ENCODE measurements at places on chromosomes 13 and 19.

DNA sequence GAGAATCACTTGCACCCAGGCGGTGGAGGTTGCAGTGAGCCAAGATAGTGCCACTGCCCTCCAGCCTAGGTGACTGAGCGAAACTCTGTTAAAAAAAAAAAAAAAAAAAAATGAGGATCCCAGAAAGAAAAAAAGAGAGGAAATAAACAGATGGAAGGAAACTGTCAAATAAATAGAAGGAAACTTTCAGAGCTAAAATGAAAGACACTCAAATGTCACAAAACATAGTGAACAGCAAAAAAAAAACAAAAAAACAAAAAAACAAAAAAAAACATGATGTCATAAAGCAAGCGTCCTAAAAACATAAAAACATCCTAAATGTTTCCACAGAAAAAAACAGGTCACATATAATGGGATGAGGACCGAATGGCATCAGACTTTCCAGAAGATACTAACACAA, 15.0 kb downstream of the MLLT1 start:
- no peak for DNase-seq

DNA sequence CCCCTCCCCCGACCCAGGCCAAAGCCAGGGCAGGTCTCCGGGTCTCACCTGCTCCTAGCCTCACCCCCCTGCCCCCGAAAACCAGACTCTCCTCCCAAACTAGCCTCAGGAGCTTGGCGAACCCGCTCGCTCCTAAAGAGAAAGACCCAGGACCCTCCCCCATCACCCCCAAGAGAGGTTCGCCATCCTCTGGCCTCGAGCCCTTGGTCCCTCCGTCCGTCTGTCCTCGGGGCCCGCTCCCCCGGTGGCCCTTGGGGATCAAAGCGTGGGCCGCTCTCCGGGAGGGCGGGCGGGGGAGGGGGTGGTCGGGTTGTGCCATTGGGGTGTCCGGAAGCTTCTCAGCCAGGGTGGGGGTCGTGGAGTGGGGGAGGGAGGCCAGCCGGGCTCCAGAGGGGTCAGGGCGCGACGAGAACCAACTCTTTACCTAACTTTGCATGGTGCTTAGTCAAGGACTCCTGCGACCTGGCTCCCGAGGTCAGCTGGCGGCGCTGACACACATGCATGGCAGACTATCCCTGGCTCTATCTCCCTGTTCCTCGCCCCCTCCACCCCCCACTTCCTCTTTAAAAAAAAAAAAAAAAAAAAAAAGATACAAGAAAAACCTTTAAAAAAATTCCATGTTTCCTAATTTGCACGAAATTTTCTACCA, 15.6 kb downstream of the SMIM24 start:
- no peak for DNase-seq

DNA sequence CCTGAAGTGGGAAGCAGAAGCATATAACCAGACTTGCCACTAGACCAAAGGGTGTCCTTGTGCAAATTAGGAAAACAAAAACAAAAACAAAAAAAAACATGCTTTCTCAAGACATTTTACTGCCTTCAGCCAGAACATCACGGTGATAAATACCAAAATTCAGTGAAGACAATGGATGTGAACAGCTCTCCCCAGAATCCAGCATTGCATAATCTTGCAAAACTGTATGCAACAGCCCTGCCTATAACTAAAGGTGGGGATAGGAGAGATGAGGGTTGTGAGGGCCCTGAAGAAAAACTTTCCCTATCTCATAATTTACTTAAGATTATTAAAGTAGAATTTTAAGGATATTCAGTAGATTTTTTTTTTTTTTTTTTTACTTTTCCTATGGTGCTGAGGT, 24.9 kb upstream of the NDFIP2 start:
- no peak for DNase-seq

DNA sequence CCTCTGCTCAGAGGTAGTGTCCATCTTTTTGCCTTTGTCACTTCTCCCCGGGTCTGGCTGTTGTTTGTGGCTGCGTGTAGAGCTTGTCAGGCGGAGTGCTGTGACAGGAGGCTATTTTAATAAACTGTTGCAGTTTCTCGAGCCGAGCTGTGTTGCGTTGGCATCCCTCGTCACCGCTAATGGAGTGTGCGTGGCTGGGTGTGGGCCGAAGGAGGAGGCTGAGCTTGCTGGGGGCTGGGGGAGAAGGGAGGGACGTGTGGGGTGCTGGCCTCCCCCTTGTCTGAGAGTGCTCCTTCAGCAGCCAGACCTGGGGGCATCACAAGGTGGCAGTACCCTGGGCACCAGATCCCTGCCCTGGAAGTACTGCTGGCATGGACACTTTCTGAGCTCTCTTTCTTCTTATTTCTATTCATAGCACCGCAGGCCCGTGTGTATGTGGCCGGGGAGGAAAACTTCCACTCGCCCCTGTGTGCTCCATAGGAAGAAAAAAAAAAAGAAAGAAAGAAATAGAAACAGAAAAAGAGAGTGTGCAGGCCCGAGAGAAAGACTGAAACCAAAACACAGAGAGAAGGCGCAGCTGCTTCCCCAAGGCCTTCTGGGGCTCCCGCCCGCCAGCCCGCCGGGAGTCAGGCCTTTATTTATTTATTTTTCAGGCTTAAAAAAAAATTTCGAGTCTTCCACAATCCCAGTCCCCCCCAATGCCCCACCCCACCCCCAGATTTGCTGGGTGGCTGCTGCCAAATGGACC, 27.0 kb downstream of the NFIX start:
- peak; percentile 65 for DNase-seq

DNA sequence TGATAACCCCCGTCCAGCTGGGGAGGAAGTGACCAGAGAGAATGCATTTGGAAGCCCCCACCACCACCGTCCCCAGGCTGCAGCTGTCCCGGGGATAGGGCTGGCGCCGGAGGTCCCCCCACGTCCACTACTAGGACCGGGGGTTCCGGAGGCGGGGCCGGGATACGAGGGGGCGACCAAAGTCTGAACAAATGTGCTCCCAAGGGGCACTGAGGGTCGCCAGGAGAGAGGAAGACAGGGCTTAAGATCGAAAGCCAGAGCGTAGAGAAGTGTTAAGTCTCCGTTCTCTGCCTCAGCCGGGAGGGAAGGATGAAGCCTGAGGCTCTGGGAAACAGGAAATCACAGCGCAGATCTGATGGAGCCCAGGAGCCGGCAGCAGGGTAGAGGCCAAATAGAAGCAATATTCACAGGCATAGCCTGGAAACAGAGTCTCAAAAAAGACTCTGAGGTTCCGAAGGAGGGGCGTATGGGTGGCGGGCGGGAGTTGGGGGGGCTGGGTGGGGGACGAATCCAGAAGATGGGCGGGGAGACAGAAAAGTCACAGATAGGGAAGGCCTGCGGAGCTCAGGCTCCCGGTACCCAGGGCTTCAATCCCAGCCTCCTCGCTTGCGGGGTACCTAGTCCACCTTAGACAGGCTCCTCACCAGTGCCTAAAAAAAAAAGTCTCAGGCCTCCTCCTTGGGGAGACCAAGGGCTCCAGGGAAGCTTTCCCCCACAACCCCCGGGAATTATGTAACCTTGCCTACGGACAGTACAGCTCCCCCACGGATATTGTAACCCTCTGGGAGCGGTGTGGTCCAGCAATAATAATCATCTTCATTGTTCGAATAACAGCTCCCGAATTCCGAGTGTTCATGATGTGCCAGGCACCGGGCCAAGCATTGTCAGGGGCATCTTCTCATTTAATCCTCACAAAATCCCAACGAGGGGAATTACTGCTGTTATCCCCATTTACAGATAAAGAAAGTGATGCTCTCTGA, 1.1 kb upstream of the ERF start:
- DNase-seq = peak; percentile 77

- DNase-seq = no peak
Measured at GRCh38 chr13:53338760-53339159, 310.1 kb downstream of the OLFM4 start.

DNA sequence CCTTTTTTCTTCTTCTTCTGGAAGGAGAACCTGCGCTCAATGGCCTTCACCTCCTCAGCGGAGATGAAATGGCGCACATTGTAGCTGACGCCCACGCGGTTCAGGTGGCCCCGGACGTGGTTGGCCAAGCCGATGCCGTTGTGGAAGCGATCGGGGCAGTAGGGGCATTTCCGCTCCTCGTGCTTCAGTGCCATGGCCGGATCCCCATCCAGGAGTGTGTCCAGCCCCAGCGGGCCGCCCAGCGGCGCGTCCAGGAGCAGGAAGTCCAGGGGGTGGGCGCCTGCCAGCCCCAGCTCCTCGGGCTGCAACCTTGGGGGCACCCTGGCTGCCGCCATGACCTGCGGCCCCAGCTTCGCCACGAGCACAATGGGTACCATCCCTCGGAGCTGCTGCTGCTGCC, 11.2 kb downstream of the WIZ start:
- DNase-seq = no peak

GRCh38 chr13:45216193-45216592, 15.3 kb upstream of the KCTD4 start:
- no peak for DNase-seq

DNA sequence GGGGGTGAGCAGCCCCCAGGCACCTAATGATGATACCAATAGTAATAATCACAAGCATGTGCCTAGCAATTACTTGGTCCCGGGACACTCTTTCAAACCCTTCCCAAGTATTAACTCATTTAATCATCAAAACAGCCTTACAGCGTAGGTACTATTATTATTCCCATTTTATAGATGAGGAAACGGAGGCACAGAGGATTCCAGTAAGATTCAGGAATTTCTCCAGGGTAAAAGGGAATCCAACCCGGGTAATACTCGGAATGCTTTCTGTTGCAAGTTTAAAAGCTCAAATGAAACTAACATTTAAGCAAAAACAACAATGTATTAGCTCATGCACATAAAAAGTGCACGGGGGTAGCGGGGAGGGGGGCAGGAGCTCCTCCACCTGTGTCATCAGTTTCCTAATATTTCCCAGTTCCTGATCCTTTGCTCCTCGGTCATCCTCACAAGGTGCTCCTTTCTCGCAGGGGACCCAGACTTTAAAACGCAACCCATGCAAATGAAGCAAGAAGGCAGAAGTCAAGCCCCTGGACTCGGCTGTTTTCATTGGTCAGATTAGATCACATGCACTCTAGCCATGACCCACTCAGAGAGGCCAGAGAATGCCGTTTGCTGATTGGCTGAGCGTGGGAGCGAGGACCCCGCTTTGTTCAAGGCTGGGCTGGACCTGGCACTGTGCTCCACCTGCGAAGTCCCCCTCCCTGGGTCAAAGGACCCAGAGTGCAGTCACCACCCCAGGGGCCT, 38.3 kb upstream of the C19orf12 start:
- no peak for DNase-seq

- DNase-seq = no peak
Measured at GRCh38 chr13:79932556-79932955, 408.4 kb downstream of the SPRY2 start.

DNA sequence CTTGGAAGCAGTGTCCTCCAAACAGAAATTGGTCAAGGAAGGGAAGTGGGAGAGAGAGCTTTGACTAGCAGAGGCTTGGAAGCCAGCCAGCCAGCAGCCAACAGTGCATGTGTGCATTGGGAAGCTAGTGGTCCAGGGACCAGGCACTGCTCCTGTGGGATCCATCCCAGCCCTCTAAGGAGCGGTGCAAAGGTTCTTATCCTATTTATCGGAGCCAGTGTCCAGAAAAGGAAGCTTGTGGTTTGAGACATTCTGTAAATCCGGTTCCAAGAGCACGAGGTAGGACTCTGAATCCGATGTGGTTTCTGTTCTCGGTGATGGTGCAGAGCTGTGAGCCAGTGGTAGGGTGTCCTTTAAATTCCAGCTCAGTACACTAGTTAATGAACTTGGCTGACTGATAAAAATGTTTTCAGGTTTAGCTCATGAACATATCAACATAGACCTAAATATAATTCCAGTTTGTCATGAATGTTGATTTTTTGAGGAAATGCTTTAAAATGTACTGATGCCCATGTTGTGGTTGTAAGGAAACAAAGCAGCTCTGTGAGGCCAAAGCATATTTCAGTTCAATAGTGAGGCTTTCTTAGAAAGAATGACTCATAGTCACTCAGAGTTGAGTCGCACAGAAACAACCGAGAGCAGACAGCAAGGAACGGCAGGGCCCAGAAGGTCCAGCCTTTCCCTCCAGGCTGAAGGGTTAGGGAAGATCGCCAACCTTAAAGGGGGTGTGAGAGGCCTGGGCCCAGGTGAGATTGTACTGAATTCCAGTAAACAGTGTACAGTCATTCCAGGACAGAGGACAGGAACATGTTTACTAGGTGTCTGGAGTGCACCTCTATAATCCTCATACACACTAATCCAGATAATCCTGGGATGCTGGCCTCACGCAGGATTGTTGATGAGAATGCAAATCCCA, 21.5 kb upstream of the GARRE1 start:
- peak; percentile 97 for DNase-seq

DNA sequence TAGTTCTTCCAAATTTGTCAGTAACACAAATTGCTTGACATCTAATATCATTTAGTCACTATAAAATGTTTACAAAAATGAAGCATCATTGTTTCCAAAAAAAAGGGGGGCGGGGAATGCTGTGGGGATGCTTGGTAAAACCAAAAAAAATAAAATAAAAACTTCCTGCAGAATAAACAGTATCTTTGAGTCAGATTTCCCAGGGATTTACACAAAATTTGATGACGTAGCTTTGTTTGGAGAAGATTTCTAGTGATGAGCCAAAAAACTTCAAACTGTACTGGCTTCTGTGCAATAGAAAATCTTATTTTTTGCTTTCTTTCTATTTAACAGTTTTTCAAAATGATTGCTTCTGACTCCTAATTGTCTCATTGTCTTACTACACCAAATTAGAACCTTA, 80.0 kb downstream of the MZT1 start:
- DNase-seq = no peak

- peak; percentile 94 for DNase-seq
Measured at GRCh38 chr19:49758292-49758691, 4.8 kb downstream of the TSKS start.

DNA sequence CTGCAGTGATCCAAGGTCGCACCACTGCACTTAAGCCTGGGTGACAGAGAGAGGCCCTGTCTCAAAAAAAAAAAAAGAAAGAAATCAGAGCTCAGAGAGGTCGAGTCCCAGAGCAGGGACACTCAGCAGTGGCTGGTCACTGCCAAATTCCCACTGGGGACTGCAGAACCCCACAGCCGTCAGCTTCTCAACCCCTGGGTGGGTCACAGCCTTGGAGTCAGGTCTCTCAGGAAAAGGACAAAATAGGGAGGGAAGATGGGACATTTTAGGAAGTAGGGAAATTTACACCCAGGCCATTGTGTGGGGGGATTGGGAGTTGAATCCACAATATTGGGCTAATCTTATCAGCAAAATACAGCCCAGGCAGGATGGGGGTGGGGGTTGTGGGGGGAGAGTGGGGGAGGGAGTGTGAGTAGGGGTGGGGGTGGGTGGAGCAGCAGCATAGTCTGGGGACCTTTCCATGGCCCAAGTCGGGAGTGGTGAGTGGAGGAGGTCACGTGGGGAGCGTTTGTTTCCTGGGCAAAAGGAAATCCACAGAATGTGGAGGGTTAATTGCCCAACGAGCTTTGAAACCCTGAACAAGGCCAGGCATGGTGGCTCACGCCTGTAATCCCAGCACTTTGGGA, 5.0 kb upstream of the CCDC194 start:
- no peak for DNase-seq

DNA sequence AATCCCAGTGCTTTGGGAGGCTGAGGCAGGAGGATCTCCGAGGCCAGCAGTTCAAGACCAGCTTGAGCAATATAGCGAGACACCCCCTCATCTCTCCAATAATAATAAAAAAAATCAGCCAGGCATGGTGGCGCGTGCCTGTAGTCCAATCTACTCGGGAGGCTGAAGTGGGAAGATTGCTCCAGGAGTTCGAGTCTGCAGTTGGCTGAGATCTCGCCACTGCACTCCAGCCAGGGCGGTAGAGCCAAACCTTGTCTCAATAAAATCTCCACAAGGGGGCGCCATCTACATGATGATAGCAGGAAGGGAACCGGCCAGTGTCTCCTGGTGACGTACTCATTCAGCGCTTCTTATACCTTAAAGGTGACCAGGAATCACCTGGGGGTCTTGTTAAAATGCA, 13.6 kb upstream of the C5AR1 start:
- peak; percentile 80 for DNase-seq

GRCh38 chr19:40601134-40601974, at the start of gene LTBP4:
Gene LTBP4, plus strand, starts transcription at chr19:40601369. Its CDS starts 19 bp downstream, at chr19:40601388.
- DNase-seq = peak; percentile 48
